ENCODE measurements at places on chromosomes 2 and 18.

DNA sequence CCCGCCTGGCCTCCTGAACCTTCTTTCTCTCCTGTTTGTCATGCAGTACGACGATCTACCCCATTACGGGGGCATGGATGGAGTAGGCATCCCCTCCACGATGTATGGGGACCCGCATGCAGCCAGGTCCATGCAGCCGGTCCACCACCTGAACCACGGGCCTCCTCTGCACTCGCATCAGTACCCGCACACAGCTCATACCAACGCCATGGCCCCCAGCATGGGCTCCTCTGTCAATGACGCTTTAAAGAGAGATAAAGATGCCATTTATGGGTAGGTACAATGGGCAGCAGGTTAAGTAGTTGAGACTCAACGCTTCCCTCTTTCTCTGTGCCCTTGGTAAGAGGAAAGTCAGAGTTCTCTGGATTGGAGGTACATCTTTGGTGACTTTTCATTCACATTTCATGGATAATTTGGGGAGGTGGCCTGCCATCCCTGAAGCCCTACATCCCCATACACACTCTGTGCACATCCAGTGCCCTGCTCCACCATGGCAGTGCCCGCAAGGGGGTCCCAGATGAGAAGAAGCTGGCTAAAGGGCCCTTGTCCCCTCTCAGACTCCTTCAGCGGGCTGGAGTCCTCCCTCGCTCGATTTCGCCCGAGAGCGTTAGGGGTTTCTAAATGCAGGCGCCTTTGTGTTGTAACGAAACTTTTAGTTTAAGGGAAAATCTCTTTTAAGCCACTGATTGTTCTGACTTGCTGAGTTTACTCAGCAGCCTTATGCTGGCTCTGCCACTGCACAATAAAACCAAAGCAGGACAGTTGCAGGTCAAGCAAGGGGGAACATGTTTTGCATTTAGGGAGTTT, 3.0 kb downstream of the MEIS1 start:
- DNase-seq: no peak

GRCh38 chr18:68267583-68267982, 447.3 kb downstream of the TMX3 start:
- no peak for DNase-seq

DNA sequence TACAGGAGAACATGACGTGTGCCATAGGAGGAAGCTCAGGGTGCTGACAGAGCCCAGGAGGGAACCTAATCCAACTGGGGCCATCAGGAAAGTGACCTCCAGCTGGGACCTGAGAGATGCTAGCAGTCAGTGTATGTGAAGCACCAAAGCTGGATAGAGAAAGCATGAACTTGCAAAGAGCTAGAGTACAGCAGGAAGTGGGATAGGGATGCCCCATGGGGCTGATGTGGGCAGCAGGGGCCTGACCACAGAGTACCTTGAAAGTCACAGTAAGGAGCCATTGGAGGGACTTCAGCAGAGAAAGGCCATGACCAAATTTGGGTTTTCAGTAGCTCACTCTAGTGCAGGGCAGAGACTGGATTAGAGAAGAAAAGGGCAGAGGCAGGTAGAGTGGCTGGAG, 91.6 kb upstream of the TTC39C start:
- DNase-seq: no peak

- DNase-seq: no peak
Measured at GRCh38 chr2:216305574-216305973, 66.7 kb downstream of the MARCHF4 start.

- DNase-seq: no peak
Measured at GRCh38 chr2:64931246-64932115, 57.7 kb upstream of the SLC1A4 start.

DNA sequence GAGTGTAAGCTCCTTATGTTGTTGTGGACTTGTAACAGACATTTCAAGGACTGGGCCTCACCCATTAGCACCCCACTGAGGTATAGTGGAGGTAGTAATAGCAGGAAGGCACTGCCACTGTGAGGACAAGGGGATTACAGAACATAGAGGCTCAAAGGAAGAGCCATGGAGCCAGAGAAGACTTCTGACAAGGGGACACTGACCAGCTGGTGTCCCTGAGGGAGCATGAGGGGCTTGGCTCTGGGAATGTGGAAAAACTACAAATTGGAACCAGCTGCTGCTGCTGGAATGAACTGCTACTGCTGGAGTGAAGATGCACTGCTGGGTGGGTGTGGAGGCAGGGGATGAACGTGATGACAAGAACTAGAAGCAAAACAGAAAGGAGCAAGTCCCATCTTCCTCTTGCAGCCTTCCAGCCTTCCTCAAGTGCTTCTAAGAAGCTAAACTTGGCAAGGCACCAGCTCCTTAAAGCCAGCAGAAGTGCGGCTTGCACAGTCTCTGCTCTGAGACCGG, 167.3 kb upstream of the NOSTRIN start:
- DNase-seq: no peak

DNA sequence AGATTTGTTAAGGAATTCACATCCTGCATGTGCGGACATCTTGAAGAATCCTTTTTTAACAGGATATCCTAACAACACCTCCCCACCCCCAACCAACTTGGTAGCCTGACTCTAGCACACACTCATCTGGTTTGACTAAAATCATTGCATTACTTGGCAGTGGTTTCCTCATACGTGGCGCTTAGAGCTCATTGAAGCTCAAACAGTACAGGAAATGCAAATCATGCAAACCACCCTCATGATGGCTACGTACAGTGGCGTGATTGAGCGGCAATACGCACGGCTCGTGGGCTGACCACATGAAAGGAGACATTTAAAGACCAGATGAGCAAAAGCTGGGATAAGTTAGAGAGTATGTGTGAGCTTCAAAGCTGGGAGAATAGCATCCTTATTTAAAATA, 336.2 kb downstream of the ZEB2 start:
- DNase-seq: peak; percentile 73

DNA sequence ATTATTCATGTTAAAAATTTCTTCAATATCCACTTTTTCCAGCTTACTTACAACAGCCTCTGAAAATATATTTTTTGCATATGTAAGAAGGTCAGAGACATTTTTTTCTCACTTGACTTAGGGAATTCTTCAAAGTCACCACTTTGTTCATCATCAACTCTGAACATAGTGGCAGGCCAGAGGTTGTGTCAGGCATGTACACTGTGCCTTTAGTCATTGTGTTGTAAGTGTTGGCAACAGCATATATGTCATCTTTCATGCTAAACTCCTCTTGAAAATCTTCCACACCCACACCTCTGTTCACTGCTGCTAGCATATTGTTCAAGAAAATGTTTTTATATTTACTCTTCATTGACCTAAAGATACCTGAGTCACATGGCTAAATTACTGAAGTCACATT, 52.2 kb upstream of the ACVR1 start:
- no peak for DNase-seq

DNA sequence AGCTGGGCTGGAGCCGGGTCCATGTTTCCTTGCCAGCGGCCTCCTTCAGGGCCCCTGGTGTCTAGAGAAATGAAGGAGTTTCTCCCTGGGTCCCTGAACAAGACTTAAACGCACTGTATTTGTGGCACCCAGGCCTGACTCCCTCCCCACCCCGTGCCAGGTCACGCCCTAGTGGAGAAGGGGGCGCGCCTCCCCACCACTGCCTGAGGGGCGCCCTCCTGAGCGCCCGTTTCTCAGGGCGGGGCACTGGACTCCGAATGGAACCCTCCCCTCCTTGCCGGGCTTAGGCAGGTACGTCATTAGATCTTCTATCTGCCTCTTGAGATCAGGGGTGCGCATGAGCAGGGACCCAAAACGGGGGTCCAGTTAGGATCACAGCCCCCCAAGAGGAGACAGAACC, 16.3 kb downstream of the ODC1 start:
- no peak for DNase-seq

GRCh38 chr2:72041638-72042111, 106.0 kb downstream of the CYP26B1 start:
- DNase-seq: no peak

DNA sequence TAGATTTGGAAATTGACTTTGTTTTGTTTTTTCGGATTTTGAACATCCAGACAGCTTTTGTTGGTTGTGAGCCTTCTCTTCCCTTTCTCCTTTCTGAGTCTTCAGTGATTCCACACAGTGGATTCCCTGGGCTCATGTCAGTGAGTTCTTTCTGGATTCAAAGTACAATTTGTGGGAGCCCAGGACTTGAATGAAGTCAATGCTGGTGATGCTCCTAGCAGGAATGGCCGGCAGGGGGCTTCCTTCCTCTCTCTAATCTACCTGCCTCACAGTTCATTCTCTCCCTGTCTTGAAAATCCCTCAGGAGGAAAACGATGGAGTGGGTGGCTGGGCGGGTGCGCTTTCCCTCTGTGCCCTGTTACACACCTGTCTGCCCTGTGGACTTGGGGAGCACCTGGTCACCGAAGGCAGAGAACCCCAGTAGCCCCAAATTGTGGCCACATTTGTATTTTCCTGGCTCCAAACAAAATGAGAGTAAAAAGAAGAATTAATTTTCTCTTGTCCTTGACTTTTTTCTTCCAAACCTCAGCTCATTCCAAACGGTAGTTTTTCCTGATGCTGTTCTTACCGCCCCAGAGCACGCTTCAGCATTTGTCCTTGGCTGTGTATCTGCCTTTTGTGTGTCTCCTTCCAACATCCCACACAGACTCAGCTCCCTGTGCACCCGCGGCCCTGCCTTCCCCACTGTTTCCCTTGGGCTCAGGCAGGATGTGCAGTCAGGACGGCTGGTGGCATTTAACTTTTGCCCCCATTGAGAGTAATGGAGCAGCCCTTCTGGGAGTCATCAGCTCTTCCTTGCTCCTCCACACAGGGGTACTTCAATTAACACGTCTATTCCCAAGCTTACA, 86.6 kb downstream of the MARCO start:
- DNase-seq: no peak

DNA sequence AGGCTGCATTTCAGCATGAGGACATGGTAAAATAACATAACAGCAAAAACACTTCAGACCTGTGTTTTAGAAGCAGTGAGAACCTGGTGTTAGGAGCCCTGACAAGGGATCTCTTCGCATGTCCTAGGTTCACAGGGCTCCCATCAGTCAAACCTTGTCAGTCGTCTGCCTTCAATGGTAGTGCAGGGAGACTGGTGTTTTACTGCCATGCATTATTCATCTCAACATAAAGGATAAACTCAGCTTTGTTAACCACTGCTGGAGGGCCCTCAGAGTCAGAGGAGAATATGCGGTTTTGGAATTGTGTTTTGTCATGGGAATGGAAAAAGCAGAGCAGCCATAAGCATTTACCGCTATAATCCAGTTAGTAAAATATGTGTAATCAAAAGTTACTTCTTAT, 275.9 kb upstream of the GCFC2 start:
- no peak for DNase-seq

- DNase-seq: no peak
Measured at GRCh38 chr2:1771626-1772280, 27.4 kb upstream of the PXDN start.

DNA sequence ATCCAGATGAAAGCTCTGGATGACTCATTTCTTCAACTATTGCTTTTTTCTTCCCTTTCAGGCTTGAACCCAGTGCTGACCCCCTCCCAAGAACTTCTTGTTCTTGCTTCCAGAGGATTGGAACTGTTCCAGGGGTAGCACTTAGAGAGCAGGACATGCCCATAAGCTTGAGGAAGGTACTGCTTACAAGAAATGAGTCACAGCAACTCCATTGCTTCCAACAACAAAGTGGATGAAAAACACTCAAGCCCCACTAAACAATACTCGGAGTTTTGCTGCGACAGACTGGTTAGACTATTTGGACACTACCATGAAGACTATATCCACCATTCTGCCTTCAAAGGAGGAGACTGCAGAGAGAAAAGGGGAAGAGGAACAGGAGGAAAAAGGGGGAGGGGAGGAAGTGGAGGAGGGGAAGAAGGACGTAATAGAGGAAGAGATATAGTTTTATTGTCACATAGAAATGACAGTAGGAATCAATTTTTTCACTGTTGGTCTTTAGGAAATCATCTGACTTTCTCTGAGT, 1.6 kb upstream of the EPC2 start:
- DNase-seq: no peak

GRCh38 chr2:239258248-239258647, 142.6 kb downstream of the HDAC4 start:
- DNase-seq: no peak

- no peak for DNase-seq
Measured at GRCh38 chr18:2983296-2983695, 29.6 kb downstream of the LPIN2 start.

GRCh38 chr18:3319399-3319798, 57.5 kb downstream of the MYL12B start:
- no peak for DNase-seq

DNA sequence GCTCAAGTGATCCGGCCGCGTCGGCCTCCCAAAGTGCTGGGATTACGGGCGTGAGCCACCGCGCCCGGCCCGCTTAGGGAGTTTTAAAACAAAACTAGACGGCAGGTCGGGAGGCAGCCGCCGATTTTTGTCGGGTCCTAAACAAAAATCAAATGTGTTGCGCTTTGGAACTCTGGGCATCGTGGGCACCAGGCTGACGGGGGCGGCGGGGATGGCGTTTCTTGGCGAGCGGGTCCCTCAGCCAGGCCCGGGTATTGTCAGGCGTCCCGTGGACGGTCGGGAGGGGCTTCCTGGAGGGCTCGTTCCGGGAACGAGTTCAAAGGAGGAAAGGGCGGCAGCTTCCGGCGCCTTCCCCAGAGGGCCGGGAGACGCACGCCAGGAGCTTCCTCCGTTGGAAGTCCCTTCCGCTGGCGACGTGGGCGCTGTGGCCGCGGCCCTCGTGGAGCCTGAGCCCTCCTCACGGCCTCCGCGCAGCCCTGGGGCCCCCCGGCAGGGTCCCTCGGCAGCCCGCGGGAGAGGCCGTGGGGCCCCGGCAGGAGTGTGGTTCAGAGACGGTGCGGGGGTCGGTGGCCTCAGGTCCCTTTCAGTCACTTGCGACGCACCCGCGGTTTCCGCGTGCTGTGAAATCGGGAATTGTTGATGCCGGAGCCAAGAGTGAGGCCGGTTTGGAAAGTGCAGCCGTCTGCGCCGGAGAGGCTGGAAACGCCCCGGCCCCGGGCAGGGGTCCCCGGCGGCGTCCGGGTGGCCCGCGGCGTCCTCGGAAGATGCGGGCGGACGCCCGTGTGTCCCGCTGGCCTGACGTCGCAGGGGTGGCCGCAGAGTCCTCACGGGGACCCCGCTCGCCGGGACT, 59.3 kb downstream of the EMILIN2 start:
- no peak for DNase-seq

- DNase-seq: no peak
Measured at GRCh38 chr2:172000696-172001361, 1.1 kb downstream of the METAP1D start.

GRCh38 chr18:76996429-76996828, 136.2 kb downstream of the MBP start:
- no peak for DNase-seq
